ENCODE measurements at places on chromosomes 5 and 9.

DNA sequence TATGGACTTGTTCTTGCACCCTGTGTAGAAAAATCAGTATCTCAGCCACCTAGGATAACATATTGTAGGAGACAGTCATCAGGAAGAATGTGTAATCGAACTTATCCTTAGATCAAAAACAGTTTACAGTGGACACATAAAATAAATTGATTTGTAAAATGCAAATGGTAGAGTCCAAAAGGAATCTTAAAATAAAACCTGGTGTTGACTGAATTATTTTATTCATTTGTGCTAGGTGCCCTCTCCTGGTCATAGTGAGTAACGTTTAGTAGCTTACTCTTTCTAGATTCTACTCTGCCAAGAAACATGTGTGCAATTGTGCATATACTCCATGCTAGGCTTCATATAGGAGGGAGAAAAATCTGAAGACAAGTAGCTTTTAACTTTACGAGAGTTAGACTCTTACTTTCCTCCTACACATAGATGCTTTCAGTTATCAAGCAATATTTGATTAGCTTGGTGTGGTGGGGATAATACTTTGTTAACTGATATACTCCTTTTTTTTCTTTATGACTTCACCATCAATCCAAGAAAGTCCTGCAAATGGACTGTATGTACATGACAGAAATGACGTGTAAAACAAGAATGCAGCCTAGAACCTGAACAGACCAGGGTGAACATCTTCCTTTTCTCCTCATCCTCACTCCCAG is 23.7 kb upstream of the LOX start:
- no peak for DNase-seq

- DNase-seq: no peak
These were observed 127.4 kb downstream of the BARX1 start for GRCh38 chr9:93827545-93828330.

- peak; percentile 0 for DNase-seq
These were observed 246.5 kb downstream of the PTPRD start for GRCh38 chr9:10366171-10366779.

GRCh38 chr5:170508036-170508435 is 4.2 kb downstream of the KCNIP1 start:
- no peak for DNase-seq

- no peak for DNase-seq
These were observed 19.4 kb downstream of the IPO11 start for GRCh38 chr5:62431735-62432620.

All from epithelial cell of prostate (primary cell).